Effector memory CD8-positive, alpha-beta T cell (primary cell): ENCODE measurements at places on chromosomes 3 and 15.

DNA sequence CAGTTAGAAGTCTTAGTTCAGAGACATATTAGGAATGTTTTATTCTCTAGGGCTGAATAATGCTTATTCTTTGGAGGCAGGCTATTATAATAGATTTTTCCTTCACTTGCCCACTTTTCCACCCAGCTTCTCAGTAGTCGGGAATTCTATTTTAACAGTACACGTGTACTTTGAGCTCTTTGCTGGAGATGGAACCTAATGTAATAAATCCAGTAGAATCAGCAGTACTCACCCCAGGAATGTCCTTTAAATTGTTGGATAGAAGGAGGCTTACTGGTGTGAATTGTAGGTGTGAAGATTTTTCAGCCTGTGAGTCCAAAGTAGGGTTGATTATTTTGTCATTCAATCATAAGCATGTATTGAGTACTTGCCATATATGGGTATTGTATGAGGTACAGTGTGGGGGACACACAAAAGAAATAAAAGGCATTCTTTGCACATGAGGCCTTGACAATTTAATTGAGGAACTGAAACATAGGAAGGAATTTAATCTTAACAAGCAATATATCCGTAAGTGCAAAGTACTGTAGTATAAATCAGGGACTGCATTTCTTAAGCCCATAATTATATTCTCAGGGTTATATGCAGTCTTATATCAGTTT is 29.5 kb upstream of the MGA start:
- no peak for DNase-seq

GRCh38 chr3:4749567-4750002 is 229.7 kb upstream of the BHLHE40 start:
- DNase-seq: no peak

DNA sequence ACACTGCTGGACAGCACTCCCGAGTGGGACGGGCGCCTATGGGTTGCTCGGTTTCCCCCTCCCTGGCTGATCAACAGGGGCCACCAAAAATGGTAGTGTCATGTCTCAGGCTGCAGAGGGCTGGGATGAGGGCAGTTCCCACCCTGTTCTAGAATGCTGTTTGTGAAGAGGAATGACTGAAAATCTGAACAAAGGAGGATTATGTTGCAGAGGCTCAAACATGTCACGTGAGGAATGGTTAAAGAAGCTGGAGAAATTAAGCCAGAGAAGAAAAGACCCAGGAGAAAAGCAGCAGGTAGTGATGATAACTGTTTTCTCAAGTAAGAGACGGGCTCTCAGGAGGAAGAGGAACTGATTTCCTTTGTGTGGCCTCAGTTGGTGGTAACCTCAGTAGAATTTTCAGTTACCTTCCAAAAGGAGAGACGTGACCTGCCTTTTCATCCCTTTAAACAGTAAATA is 10.4 kb downstream of the SPG21 start:
- no peak for DNase-seq

DNA sequence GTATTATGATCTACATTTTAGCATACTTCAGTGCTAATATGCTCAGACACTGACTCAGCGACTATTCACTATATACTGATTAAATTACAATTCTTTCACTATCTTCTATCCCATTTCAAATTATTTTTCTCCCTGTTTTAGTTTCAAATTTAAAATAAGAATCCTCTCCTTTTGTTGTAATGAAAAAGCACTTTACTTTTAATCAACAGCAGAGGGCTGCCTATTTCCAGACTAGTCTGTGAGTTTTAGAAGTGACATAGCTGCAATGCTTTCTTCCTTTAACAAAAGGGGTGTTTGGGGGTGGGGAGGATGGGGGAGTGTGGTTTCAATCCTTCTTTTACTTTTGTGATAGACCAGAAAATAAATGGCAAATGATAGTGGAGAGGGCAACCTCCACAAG is 2.4 kb downstream of the NEDD4 start:
- no peak for DNase-seq

DNA sequence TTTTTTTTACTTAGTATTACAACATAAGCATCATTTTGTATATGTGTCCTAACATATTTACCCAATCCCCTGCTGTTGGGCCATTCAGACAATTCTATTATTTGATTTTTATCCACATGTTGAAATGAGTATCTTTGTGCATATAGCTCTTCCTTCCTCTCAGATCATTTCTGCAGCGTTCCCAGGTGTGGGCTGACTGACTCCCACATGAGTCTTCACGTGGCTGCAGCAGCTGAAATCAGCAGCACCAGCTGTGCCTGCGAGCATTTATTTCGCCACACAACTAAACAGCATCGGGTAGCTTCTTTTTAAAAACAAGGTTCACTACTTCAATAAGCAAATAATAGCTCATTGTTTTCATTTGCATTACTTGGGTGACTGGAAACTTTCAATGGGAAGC is 44.5 kb upstream of the PDE8A start:
- DNase-seq: no peak

GRCh38 chr15:62874959-62875625 is 167.5 kb upstream of the TPM1 start:
- no peak for DNase-seq
